ENCODE measurements at places on chromosomes 2 and 18. TPM values are rescaled to one million over a fixed set of nuclear protein-coding genes. Genes with fewer than 3 reads are reported as not detected.
A peak's percentile ranks its signal among the peaks of the same experiment; 100 is the strongest.

The CNDP1 gene
- 0.35 TPM for total RNA-seq

The KCNE4 gene
- 1.7 TPM for total RNA-seq

The FBLN7 gene
- total RNA-seq = 0.71 TPM

The NLRC4 gene
- 0.13 TPM for total RNA-seq

The LAMA3 gene
- total RNA-seq = 13.9 TPM

The DCDC2C gene
- not detected for total RNA-seq

DNA sequence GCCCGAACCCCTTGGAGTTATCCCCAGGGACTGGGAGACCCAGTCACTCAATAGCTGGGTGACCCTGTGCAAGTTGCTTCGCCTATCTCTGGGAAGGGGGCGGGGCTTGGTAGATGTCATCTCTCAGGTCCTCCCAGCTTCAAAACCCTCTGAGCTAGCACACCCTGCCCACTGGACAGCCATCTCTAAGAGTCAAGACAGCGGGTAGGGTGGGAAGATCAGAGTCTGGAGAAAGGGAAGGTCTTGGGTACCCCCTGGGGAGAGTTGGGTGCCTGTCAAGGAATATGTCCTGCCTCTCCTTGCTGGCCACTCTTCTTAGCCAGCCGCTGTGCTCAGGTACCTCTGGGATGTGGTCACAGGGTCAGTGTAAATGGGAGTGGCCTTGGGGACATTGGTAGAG, 8.0 kb downstream of the GLI2 start:
- DNase-seq = no peak
- H3K27me3 ChIP-seq = no peaks in the 10 kb centered on the region
- H3K36me3 ChIP-seq = no peaks in the 10 kb centered on the region
- no peak overlapping the region for H3K4me3 ChIP-seq
- H3K4me1 ChIP-seq = peaks cover 4% of the 10 kb centered on the region

DNA sequence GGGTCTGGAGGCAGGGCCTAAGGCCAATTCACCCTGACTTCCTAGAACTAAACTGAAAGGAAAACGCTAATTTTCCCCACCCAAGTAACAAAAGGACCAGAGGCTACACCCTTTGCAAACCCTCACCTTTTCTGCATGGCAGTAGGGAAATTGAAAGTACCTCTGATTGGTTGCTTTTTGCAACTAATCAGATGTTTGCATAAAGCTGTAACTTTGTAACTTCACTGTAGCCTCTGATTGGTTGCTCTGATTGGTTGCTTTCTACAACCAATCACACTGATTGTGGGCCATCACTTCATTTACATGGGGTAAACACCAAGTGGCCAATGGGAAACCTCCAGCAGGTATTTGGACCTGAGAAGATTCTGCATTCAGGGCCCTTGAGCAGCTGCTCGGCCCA, 20.8 kb downstream of the EIPR1 start:
- H3K27ac ChIP-seq = peak overlapping the region; percentile 36
- DNase-seq = no peak
- no peaks in the 10 kb centered on the region for H3K4me1 ChIP-seq
- no peaks in the 10 kb centered on the region for H3K36me3 ChIP-seq
- H3K4me3 ChIP-seq = no peak overlapping the region
- no peaks in the 10 kb centered on the region for H3K27me3 ChIP-seq

DNA sequence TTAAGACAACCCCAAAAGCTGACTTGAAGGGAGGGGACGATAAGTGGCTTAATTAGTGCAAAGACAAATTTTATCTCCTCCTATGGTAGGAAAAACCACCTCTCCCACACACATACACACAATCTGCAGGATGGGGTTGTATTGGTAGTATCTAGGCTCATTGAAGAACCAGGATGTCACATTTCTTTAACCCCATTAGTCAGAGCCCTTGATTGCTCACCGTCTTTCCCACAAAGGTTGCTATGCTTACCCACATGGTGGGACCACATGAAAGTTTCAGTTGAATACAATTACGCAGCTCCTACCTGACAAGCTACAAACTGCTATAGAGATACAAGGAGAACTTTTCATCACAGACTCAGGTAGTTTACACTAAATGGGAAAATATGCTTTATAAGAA, 765.0 kb upstream of the CELF4 start:
- no peak for DNase-seq
- no peaks in the 10 kb centered on the region for H3K36me3 ChIP-seq
- no peak overlapping the region for H3K4me3 ChIP-seq
- no peak overlapping the region for H3K27ac ChIP-seq
- H3K4me1 ChIP-seq = no peaks in the 10 kb centered on the region

DNA sequence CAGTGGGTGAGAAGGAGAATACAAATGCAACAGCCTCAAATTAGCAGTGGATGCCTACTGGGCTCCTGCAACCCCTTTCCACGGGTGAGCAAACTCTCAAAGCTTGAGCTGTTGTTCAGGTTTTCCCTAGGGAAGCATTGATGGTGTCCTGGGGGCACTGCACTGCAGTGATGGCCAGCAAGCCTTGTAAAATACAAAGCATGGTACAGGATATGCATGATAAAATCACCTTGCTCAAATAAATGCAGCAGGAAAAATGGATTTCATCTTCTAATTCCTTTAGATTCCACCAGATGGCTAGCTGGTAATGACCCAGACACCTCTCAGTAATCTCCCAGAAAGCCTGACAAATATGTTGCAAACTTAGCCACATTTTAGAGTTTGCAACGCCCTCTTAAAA, 698.2 kb downstream of the TRIB2 start:
- H3K27ac ChIP-seq = no peak overlapping the region
- no peak for DNase-seq
- no peaks in the 10 kb centered on the region for H3K27me3 ChIP-seq
- no peaks in the 10 kb centered on the region for H3K4me1 ChIP-seq
- H3K36me3 ChIP-seq = no peaks in the 10 kb centered on the region

DNA sequence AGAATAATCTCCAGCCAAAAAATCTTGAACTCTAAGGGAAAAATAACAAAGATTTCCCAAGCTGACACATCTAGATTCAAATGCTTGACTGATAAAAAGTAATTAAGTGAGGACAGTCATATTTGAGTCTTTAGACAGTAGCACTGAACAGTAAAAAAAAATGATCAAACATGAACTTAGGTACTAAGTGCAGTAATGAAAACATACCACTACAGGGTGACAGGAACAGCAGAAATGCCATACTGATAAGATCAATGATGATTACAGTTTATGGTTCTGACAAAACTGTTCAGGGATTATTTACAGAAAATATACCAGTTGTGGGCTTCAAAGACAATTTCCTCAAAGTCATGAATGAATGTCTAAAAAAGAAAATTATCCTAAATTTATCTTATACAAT, 80.3 kb downstream of the OSBPL1A start:
- no peak overlapping the region for H3K4me3 ChIP-seq
- H3K36me3 ChIP-seq = no peaks in the 10 kb centered on the region
- DNase-seq = no peak
- H3K27ac ChIP-seq = no peak overlapping the region

DNA sequence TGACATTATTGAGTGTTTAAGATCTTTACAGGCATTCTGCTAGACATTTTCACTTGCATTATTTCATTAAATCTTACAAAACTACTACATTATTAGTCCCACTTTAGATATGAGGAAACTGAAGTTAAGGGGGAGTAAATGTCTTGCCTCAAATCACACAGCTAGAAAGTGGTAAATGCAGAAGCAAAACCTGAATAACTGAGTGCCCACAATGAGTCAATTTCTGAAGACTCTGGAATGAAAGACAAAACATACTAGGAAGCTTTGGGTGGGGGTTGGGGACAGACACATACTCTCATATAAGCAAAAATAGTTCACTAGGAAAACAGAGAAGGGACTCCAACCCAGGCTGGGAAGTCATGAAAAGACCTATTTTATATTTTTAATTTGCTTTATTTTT, 214.4 kb upstream of the LRATD1 start:
- H3K36me3 ChIP-seq = no peaks in the 10 kb centered on the region
- H3K27ac ChIP-seq = no peak overlapping the region
- no peaks in the 10 kb centered on the region for H3K4me1 ChIP-seq
- no peaks in the 10 kb centered on the region for H3K27me3 ChIP-seq
- H3K4me3 ChIP-seq = no peak overlapping the region

DNA sequence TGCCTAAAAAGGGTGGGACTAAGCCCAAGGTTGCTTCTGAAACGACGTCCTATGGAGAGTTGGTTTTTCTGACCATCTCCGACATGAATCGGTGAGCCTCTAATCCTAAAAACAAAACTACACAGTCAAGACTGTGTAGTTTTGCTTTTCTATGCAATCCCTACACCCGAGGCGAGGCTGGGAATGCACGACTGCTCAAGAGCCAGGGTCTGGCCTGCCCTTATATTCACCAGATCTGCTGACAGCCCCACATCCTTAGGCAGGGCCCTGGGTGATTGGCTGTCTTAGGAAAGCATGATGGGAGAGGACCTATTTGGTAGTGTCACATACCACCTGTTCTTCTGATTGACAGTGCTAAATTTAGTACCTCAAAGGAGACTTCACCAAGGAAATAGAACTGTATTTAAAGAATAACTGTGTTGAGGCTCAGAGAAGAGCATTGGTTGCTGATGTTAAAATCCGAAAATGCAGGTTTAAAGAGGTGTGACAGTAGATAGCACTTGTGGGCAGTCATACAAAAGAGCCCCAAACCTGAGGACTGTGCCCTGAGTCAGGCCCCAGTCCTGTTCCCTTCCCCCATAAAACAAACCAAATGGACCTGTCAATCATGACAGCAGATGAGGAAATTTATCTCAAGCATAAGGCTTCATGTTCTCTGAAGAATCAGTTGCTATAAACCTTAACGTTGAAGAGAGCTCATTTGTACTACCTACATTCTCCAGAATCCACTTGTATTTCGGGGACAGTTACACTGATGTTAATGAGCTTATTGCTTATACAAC, at the start of gene TTN:
TSS of gene TTN (minus strand) at position 197 of the 782 bp plus-strand sequence. CDS start 2,781 bp downstream, outside the sequence.
- peaks cover 32% of the 10 kb centered on the region for H3K4me1 ChIP-seq
- H3K27me3 ChIP-seq = no peaks in the 10 kb centered on the region
- H3K36me3 ChIP-seq = no peaks in the 10 kb centered on the region
- H3K4me3 ChIP-seq = no peak within 1 kb of the TSS
- no peak for DNase-seq

DNA sequence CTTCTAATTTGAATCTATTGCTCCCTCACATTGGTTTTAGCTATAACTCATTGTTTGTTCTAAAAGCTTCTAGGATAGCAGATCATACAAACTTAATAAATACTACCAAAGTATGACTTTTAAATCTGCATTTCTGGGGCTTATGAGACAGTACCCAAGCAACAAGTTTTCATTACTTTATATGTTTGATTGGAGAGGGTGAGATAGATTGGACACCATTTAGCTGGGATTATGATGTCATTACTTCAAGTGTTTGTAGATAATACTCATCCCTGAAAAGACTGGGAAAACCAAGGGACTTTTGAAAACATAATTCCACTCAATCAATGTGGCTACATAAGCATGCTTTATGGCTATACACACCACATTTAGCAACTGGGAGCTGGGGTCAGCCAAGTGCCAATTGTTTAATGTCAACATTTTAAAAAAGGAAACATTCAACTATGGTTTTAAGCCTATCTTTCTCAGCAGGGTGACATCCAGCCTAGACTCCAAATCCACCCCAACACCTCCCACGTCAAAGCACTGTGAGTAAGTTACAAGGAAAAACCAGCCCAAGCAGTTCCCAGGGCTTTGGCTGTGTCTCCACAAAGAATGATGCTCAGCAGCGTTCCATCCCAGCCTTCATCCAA, 119.9 kb downstream of the ETAA1 start:
- no peaks in the 10 kb centered on the region for H3K27me3 ChIP-seq
- DNase-seq = no peak
- H3K4me3 ChIP-seq = no peak overlapping the region

DNA sequence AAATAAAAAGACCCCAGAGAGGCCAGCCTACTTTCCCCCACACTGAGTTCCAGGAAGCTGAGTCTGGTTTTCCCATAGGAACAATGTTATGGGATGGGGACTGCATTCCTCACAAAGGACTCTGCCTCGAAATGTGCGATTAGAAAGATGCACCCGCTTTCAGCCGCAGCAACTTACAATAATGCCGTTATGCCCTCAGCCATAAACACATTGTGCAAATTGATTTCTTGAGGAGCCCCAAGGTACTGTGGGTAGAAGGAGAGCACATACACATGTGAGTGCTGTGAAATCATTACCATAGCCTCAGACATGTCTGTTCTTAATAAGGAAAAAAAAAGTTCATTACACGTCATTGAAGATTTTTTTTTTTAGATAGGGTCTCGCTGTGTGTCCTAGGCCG, 64.7 kb downstream of the AGAP1 start:
- no peaks in the 10 kb centered on the region for H3K4me1 ChIP-seq
- no peak overlapping the region for H3K27ac ChIP-seq
- no peaks in the 10 kb centered on the region for H3K36me3 ChIP-seq
- no peaks in the 10 kb centered on the region for H3K27me3 ChIP-seq
- DNase-seq = no peak

GRCh38 chr2:231926761-231927565, 767 bp upstream of the NPPC start:
- DNase-seq = no peak
- no peak overlapping the region for H3K27ac ChIP-seq
- H3K4me1 ChIP-seq = peaks cover 10% of the 10 kb centered on the region
- no peak overlapping the region for H3K4me3 ChIP-seq
- peaks cover 3% of the 10 kb centered on the region for H3K27me3 ChIP-seq

- no peaks in the 10 kb centered on the region for H3K4me1 ChIP-seq
- no peak overlapping the region for H3K4me3 ChIP-seq
- H3K36me3 ChIP-seq = no peaks in the 10 kb centered on the region
Observed at GRCh38 chr2:70685771-70686171, 82.2 kb downstream of the ADD2 start.

- no peak overlapping the region for H3K27ac ChIP-seq
- peaks cover 12% of the 10 kb centered on the region for H3K4me1 ChIP-seq
- no peaks in the 10 kb centered on the region for H3K27me3 ChIP-seq
- peaks cover 21% of the 10 kb centered on the region for H3K36me3 ChIP-seq
- DNase-seq = no peak
Observed at GRCh38 chr2:44325897-44326296, 35.4 kb downstream of the PREPL start.

Data from pancreas (tissue), 10 donors.